Activated T-helper 17 cell treated with anti-CD3 and anti-CD28 coated beads, Interleukin-2, amount 50 U/mL, for 72 hours (primary cell): ENCODE measurements at places on chromosomes 5 and 9.

GRCh38 chr5:6875376-6875775 lies 162.1 kb downstream of the TENT4A start:
- no peak for ATAC-seq

DNA sequence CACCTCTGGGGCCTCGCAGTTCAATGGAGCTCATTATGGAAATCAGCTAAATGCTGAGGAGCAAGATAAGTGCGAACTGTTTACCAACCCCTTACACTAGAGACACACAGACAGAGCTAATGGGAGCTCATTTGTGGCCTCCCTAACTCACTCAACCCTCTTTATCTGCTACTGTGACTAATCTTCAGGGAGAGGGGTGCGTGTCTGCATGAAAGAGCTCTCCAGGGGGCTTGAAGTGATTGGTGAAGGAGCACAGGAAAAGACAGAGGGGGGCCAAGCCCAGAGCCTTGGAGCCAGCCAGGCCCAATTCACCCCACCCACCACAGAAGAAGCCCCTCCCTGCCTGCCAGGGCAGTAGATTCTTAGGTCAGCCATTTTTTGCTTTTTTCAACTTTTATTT lies 466.8 kb upstream of the BRINP1 start:
- no peak for ATAC-seq

- no peak for ATAC-seq
Observed at GRCh38 chr9:124297915-124298645, 40.3 kb downstream of the NEK6 start.

DNA sequence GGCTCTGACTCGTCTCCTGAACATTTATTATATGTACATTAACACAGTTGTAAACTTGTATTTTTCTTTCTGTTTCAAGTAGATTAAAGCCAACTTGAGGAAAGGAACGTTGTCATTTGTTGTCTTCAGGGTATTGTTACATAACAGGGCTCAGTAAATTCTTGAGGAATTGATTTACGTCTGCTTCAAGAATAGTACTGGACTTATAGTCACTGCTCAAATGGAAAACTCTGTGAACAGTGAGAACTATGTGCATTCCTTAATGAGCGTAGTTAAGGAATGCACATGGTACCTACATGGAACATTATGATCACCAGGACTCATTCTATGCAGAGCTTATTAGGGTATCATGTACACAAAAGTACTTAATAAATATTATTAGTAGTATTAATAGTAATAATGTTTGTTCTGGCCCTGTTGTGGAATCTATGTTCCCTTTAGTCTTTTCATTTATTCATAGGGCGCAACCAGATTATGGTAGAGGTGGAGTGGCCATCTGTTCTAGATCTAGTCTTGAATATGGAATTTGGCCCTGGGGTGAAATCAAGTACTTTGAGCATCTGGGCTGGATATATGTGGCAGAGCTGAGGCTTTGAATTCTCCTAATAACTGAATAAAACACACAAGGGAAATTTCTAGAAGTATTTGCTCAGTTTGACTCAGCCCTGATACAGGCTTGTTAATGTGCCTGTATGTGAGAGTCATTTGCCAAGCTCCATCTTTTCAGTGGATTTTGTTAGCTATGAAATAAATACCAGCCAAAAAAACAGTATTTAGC lies 108.6 kb upstream of the SH3GL2 start:
- ATAC-seq, result no peak

DNA sequence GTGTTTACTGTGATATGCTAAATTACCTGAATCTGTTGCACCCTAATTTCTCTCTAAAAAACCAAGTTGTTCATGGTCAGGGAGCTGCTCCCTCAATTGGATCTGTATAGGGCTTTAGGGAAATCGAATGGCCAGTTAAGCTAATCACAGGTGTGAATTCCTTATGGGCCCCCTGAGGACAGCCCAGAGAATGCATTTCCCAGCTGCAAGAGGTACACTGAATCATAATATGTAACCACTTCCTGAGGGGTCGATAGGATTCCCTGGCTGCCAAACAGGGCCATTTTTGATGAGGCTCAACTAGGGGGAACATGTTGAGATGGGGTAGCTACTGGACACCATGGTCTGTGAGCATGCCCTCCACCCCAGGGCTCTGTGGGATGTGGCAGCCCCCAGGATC lies 478.6 kb downstream of the CCDC171 start:
- no peak for ATAC-seq
